T-helper 22 cell (primary cell): ENCODE measurements at places on chromosomes 2 and 18.

DNA sequence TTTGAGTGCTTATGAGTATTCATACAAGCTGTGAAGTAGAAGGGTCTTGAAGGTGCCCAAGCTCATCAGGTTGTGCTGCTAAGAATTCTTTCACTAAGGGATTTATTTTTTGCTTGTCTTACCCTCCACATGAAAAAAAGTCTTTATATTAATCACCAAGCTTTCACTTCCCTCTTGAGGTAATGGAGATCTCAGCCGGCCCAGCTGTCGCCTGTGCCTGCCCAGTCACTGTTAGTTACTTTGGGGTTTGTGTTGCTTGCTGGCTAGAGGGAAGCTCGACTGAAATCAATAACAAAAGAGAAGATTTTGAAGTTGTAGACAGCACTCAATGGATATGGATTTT is 21.9 kb downstream of the MC2R start:
- DNase-seq: no peak

GRCh38 chr18:68152770-68153169 is 562.1 kb downstream of the TMX3 start:
- no peak for DNase-seq

GRCh38 chr18:45249246-45249661 is 366.0 kb upstream of the SLC14A2 start:
- no peak for DNase-seq

DNA sequence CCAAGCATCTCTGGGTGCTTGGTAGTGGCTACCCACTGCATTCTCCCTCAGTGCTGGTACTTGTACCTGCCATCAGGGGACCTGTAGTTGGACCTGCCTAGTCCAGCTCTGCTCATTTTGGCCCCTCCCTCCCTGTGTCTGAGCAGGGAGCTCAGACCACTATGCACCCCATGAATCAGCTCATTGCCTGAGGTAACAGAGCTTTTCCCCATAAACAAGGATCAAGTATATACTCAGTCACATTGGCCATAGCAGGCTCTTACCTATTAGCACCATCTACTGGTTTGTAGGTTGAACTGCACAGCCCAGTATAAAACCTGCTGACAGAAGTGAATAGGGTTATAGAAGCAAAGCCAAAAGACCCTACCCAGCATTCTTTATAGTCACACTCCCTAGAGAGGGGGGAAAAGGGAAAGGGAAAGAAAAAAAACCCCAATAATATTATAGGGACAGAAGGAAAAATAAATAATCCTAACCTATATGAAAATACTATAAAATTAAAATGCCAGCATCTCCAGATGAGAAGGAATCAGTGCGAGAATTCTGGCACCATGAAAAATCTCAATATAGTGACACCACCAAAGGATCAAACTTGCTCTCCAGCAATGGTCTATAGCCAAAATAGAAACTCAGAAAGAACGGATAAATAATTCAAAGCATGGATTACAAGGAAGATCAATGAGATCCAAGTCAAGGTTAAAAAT is 6.9 kb upstream of the FLACC1 start:
- DNase-seq: no peak

- no peak for DNase-seq
These were observed 131.0 kb downstream of the SETBP1 start for GRCh38 chr18:44811572-44812125.

DNA sequence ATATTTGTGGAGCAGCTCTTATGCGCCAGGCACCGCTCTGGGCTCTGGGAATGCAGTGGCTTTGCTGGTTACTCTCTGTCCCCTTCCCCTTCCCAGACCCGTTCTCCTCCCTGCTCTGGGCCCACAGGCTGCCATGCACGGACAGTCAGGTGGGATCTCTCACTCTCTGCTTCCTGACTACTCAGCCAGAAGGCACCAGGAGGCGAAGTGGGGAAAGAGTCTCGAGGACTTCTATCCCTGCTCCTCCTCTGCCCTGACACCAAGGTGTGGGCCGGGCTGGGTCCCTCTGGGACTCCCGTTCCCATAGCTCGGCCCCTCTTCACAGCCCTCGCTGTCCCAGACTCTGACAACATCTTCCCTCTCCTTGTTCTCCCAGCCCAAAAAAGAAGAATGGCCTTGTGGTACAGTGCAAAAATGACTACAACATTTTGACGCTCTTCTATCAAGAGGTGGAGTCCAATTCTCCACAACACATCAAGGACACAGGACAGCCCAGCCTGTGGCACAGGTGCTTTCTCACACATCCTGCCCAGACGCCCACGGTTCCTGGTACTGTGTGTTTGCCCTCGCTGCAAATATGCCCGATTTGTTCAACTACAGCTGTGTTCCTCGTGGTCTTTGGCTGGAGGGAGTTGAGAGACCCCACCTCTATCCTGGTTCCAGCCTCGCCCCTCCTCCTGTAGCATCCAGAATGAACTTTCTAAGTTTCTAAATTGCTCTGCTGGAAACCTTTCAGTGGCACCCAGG is 14.0 kb upstream of the DUSP2 start:
- no peak for DNase-seq

DNA sequence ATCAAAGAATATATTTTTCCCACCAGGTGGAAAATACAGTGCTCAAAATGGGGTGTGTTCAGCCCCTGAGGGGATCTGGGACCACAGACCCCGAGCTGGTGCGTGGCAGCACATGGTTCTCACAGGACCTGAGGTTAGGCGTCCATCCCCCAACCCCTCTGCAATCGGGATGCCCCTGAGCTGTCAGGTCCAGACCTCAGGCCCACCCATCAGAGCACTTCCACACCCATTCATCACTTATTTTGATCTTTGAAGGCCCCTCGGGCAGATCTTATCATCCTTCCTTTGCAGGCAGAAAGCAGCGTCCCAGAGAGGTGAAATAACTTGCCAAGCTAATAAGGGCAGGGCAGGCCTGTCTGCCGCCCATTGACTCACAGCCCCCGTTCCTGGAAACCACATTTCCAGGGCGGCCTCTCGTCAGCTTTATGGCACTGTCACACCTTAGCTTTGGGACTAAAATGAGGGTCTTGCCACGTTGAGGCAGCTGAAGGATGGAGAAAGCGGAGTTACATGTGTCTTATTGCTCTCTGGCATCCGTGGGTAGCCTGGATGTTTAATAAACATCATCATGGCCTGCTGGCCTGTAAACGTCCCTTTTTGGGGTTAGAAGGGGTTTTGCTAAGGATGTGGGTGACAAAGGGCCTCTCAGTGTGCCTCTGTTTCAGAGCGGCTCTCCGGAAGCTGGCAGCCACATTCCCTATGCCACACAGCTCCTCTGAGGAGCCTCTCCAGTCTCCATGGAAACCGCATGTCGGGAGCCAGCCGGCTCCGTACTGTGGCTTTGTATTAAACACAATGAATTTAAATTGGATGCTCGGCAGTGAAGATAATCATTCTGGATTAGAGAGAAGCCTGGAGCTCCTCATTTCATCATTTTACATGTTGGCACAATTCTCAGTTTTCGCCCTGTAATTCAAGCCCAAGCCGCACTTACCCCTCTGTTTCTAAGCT is 58.3 kb upstream of the MAPRE3 start:
- DNase-seq: no peak

DNA sequence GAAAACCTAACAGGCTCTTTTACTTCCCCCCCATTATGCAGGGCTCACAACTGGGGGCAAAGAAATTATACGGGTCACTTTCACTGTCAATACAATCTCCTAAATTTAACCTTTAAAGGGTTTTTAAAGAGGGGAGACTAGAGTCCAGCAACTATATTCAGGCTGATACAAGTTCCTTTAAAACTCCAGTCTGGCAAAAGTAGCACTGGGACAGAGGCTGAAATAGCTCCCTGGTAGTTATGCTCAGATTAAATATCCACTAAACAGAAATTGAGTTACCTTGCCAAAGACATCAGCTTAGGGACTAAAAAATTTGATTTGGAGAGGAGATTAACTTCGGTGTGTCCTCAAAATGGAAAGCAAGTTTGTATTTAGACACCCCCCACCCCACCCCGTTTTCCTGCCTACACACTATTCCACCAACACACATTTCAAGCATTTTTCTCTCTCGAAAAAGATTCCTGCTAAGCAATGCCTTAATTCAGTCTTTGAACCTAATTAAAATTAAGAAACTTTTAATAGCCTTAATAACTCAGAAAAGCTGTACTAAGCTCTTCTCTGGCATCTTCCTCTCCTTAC is 127.2 kb downstream of the OSBPL1A start:
- no peak for DNase-seq

DNA sequence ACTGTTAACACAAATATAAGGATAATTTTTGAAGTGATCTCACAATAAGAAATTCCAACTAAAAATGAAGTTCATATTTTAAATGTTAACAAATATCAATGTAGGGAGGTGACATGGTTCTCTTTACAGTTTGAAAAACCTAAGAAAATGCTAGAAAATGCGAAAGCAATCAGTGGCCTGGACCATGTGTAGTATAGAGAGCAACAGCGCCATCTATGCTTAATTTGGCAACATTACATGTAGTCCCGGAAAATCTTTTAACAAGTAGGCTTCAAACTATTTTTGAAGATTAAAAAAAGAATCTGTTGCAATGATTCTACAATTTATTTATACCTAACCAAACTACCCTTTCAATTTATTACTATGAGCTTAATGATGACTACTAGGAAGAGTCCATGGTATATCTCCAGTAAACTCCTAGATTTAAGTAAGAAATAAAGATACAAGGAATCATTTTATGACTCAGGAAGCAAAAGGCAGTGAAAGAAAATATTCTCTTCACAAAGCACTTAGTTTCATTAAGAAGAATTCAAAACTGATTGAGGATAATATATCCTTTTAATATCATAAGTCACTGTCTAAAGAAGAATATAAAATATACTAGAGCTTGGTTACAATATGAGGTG is 33.3 kb downstream of the NDUFA10 start:
- no peak for DNase-seq

- no peak for DNase-seq
These were observed 55.6 kb downstream of the RPL37A start for GRCh38 chr2:216554286-216554685.

GRCh38 chr2:167972746-167973145 is 274.6 kb downstream of the STK39 start:
- no peak for DNase-seq

GRCh38 chr2:190333395-190333794 is 10.0 kb upstream of the INPP1 start:
- DNase-seq: no peak

GRCh38 chr18:62325806-62326645 is 916 bp downstream of the TNFRSF11A start:
- DNase-seq: no peak

GRCh38 chr2:19790291-19790690 is 111.5 kb downstream of the TTC32 start:
- no peak for DNase-seq
